IPS-NIHi11 (cell line): ENCODE measurements at places on chromosomes 4 and X.

DNA sequence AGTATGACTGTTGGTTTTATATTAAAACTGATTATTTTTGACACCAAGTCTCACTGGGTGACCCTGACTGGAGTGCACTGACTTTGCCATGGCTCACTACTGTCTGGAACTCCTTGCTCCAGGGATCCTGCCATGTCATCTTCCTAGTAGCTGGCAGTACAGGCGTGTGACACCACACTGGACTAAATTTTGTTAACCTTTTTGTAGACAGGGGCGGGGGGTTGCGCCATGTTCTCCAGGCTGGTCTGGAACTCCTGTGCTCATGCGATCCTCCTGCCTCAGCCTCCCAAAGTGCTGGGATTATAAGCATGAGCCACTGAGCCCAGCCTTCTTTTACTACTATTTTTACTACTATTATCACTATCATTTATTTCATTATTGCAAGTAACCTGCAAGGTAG, 8.9 kb downstream of the XAGE1A start:
- no peak for DNase-seq

- DNase-seq = no peak
Measured at GRCh38 chr4:72689923-72690322, 120.9 kb upstream of the ADAMTS3 start.

DNA sequence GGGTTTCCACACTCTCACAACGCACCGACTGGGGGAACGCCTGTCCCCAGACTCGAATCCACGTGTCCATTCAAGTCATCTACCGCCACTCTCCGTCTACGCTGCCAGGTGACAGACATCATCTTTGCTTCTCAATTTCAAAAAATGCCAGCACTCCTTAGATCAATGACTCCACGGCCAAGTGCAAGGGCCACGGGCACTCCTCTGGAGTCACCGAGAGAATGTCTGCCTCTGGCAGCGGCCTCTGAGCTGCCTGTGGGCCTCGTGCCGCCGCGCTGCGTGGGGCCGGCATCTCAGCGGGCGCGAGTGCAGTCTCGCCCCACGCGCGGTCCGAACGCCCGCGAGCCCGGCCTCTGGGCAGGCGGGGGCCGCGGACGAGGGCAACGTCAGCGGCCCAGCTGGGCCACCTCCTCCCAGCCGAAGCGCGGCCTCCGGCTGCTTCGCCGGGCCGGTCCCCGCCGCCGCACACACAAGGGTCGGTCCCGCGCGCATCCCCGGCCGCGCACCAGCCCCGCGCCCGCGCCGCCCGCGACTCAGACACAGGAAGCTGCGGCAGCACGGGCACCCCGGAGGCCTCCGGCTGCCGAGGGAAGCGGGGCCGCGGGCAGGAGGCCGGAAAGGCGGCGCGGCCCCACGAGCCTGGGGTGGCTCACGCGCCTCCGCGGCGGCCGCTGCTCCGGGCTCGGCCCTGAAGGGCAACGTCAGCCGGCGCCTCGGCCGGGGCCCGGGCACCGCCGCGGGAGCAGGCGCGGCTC, 450 bp downstream of the ACSL1 start:
- DNase-seq = no peak

DNA sequence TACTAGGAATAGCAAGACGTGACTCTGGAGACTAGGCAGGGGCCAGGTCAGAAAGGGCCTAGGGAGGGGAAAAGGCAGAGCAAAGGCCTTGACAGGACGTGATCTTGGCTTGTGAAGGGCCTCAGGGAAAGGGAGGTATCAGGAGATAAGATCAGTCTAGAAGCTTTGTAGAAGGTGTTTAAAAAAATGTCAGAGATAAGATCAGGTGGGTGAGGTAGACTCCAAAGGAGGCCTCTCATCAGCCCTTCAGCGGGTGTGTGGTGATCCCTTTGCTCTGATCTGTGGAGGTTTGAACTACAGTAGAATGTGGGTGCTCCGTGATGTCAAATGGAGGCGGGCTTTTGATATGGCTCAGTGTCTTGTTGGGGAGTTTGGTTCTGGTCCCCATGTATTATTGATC, 78.8 kb upstream of the PRPS1 start:
- no peak for DNase-seq

DNA sequence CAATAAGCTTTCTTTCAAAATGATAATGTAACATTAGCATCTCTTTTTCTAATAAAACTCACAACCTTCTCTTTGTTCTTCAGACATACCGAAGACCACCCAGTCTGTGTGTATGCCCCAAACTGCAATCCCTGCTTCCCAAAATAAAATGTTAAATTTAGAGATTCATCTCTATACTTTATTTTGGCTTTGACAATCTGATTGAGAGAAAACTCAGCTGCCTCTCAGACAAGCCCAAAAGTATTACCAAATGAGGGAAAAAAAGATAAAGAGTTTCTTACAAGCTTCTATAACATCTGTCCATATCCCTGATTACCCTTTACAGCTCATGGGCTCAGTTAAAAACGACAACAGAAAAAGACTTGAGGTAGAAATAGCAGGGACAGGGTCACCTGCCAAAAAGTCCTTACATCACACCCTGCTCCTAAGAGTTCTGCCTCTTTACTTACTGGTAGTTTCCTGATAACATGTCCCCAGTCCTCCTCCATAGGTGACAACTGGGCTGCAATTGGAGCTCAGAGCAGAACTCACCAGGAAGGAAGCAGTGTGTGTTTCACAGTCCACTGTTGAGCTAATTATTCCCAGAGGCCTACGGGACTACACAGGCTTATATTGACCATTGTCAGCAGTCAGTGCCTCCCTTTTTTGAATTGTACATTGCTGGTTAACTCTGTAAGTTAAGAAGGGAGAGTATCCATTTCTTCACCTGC, 70.9 kb upstream of the FAM9C start:
- DNase-seq = no peak

DNA sequence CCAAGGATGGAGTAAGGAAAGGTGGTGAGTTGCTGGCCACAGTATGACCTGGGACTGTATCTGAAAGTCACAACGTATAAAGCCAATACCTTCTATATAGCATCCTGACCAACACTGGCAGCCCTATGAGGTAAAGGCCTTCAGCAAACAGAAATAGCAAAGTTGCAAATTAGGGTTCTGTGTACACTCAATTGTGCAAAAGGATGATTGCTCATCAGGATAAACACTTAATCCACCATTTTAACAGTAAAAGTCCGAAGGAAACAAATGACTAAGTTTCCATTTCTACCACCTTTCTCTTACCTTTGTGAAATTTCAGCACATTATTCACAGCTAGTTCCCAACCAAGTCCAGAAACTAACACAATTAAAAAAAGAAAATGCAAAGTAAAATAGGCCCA, 1.4 kb upstream of the FNIP2 start:
- DNase-seq = no peak

- DNase-seq = no peak
Measured at GRCh38 chrX:50638123-50638522, 167.5 kb upstream of the DGKK start.

DNA sequence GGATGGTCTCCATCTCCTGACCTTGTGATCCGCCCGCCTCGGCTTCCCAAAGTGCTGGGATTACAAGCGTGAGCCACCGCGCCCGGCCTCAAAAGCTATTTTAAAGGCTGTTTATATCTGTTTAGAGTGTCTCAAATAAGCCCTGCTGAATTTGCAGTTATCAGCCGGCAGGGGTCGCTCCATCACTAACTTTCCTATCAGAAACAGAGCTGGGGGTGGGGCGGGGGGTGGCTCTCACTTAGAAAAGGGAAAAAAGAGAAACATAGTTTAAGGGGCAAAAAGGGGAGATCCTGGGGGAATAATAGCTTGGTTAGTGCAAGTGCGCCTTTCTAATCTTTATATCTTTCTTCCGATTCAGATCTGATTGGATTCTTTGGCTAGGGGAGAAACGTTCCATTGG, 450.7 kb downstream of the UBE2NL start:
- DNase-seq = no peak

GRCh38 chrX:22021751-22022324, 10.3 kb upstream of the PHEX start:
- no peak for DNase-seq

DNA sequence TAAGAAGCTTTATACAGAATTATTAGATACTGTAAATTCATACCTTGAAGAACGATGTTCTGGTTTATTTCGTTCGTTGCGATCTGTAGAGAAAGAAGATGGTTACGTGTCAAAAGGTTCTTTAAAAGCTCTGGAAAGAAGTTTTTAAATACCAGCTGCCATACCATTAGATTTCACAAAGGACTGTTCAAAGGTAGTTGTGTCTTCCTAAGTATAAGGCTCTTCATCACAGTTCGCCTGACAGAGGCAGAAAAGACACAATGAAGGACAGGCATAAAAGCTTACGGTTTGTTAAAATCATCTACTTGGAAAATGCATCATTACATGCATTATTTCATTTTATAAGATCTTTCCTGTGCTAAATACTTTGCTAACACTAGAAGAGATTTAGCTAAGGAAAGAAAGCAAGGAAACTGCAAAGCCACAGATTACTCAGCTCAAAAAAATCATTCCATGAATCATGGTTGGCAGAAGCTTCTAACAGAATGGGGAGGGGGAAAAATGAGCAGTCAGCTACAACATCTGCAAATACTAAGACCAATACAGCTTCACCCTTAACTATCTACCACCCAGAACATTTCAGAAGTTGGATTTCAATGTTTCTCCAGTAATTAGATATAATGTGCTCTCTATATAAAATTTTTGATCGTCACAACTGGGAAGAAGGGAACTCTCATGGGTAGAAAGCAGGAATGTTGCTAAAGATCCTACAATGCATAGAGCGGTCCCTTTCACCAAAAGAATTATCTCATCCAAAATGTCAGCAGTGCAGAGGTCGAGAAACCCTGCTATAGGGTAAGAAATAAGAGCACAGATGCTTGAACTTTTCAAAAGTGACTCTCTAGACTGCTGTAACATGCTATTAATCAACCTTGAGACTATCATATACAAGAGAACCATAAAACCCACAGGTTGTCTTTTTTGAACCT, 50.7 kb upstream of the PRSS48 start:
- DNase-seq = no peak

DNA sequence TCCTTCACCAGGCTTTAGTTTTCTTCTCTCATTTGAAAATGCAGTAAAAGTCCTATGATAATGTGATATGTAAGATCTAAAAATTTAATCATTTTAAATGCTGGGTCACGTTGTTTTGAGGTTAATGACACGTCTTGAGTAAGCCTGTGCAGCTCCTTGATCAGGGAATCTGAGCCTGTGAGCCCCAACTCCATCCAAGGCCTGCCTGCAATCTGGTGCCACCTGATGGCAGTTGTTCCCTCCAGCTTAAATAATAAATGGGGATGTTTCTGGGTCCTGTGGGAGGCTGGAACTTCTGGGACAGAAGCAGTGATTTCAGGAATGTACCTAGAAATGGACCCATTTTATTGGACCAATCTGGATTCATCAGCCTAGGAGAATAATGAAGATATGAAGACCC, 455.4 kb upstream of the ADGRL3 start:
- DNase-seq = peak; percentile 10

DNA sequence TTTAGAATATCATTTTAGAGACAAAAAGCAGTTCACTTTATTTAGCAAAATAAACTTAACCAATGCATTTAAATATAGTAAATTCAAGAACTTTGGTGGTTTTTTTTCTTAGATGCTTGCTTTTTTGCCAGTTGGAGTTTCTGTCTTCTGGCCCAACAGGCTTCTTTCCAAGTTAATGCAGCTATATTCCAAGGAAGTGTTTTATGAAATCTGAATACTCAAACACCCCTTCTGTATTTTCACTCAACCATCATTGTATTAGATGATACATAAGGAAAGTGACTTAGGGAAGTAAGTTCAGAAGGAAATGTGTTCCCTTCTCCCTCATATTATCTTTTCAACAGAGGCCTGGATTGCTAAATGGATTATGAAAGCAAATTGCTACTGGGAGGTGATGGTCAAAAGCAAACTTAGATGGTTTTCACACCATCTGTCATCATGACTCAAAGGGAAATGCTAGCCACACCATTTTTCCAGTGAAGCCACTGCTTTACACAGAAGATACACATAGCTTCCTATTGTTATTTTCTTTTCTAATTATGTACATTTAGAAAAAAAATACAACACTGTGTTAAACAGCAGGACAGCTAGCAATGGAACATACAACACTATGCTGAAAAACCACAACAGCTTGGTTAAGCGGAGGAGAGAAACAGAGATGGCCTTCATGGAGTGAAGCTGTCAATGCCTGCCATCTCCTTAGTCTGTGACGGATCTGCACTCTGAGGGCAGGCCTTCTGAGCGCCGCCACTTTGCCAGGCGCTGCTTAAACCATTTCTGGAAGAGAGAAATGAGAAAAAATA, 32.9 kb downstream of the HOPX start:
- no peak for DNase-seq

DNA sequence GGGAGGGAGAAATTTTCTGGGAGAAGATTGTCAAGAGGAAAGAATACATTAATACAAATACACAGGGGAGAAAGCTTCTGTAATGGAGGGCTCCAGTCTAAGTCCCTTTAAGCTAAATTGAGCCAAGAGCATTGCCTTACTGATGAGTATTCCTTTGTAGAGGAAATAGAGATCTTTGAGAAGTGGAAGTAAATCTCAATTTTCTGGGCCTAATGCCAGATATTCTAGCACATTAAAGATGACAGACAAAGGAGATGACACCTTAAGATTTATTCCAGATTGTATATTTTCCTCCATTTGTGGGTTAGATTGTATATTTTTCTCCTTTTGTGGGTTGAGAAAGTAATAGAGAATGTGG, 28.5 kb upstream of the SMAD1 start:
- no peak for DNase-seq

DNA sequence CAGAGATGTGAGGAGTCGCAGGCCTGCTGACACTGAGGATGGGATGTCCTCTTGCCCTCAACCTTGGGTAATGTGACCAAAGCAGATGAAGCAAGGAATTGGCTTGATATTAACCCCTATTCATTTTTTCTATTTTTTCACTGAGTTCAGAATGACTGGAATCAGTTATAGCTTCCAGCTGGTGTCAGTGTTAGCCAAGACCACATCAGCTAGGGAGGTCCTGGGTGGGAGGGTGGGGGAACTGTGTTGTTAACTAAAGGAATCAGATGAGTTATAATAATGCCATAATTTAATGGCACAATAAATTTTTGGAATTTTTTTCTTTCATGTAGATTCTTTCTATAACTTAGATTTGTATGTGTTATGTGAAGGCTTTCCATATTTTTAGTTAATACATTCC, 91.9 kb downstream of the EGF start:
- no peak for DNase-seq

DNA sequence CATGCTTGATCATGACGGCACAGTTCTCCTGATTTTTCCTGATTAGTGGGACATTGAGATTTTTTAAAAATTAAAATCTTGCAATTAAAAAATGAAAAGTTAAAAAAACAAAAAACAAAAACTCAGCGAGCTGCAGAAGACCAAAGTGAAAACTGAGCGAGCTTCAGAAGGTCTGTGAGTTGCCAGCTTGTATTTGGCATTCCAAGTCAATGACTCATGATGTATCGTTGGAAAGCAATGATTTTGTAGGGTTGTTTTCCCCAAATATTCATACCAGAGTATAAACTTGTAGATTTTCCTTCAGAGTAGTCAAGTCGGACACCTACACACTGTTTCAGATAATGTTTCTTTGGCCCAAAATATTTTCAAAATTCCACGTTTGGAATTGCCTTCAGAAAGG, 76.9 kb downstream of the LRRC66 start:
- no peak for DNase-seq

DNA sequence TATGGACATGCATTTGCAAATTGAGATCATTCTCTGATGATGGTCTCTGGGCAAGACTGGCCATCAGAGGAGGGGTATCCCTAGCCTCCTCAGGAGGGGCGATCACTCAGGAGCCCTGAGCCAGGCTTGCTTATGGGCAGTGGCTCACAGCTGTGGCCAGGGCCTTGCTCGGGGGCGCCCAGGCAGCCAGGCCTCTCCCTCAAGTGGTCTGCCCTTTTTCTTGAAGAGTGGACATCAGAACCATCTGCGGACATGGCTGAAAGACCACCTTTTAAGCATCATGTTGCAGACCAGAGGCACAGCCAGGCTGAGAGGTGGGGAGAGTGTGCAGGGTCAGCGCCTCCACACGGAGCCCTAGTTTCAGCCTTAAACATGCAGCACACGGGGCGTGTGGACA, 106.7 kb upstream of the PSAPL1 start:
- DNase-seq = no peak
